ENCODE measurements at places on chromosomes 12 and 14. TPM values are rescaled to one million over a fixed set of nuclear protein-coding genes. Genes with fewer than 3 reads are reported as not detected.

DNA sequence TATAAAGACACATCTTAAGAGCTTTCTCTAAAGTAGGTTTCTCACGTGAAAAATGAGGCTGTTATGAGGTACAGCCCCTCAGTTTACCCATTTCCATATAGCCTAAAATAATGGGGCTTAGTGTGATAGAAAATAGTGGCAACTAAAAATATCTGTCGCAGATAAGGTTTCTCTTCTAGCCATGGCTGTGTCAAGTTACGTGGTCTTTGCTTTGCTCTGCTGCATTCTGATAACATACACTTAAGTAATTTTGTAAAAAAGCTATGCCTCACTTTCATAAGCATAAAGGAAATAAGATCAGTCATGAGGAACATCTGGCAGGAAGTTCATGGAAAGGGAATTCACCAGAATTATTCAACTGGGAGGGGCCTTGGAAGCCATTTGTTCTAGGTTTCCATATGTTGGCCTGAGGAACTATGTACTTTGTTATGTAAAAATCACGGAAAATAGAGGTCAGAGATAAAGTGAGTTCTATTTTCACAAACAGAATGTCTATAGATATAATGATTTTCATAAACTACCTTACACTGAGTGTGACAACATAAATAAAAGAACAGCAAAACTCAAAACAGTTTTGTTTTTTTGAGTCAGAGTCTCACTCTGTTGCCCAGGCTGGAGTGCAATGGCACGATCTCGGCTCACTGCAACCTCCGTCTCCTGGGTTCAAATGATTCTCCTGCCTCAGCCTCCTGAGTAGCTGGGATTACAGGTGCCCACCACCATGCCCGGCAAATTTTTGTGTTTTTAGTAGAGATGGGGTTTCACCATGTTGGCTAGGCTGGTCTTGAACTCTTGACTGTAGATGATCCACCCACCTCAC, 195.6 kb upstream of the KRR1 start:
- no peak for ATAC-seq

- no peak for ATAC-seq
Observed at GRCh38 chr12:2581293-2582045, 213.3 kb upstream of the FKBP4 start.

DNA sequence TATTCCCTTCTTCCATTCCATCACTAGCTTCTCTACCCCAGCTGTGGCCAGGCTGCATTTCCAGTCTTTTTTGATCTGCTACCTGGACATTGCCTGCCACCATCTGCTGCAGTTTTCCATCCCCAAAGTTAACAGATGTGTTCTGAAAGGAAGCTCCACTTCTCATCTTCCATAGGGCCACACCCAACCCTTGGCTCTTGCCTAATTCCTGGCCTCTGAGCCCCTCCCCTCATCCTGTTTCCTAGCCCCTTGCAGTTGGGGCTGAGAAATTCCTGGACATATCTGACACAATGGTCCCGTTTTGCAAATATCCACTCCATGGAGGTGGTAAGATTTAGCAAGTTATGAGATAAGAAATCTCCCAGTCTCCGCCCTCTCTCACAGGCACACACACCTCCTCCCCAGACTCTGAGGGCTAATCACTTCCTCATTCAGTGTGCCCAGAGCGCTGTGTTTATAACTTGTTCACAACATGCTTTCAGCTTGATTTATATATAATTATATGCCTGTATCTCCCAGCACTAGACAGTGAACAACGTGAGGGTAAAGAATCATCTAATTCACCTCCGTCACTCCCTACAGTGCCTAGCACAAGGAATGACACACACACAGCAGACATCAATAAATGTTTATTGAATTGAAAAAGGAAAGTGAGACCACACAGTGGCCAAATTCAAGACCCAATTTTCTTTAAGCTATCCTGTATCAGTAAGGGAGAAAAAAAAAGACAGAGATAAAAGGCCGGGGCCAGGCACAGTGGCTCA, 13.4 kb downstream of the SMUG1 start:
- no peak for ATAC-seq

Gene GTF2A1
- 31.5 TPM for total RNA-seq

GRCh38 chr12:96988919-96989318, 81.9 kb downstream of the NEDD1 start:
- ATAC-seq = no peak

DNA sequence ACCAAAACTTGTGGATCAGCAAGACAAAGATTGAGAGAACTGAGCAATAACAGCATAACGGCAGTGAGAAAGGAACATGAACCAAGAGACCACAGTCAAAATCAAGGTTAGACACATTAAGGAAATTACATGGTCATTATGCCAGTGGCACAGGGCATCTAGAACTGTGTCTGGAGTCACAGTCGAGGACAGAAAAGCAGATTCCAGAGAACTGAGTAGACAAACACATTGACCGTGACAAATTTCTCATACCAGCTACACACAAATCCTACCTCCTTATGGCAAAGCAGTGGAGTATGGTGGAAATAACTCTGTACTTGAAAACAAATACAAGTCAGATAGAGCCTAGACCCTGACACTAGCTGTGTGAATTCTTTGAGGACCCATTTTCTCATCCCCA, 367.3 kb downstream of the DUSP6 start:
- ATAC-seq = no peak

Gene REC8
- 1.6 TPM for total RNA-seq

- ATAC-seq = no peak
Observed at GRCh38 chr12:112685321-112685720, 106.2 kb upstream of the RPH3A start.

DNA sequence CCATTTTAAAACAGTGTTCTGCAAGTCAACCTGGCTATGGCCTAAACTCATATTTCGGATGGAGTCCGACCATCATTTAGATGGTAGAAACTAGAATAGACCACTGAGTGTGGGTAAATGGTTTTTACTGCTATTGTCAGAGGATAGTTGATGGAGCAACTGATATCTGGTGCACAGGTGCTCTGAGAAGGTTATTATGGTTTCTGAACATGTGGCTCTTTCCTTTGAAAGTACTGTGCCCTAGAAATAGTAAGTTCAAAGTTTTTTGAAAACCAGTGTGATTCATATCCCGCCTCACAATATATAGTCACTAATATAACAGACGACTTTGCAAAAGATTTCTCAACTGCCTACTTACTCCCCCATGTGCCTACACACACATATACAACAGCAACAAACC, 64.4 kb upstream of the BTG1 start:
- no peak for ATAC-seq

Gene LHX5
- not detected for total RNA-seq

DNA sequence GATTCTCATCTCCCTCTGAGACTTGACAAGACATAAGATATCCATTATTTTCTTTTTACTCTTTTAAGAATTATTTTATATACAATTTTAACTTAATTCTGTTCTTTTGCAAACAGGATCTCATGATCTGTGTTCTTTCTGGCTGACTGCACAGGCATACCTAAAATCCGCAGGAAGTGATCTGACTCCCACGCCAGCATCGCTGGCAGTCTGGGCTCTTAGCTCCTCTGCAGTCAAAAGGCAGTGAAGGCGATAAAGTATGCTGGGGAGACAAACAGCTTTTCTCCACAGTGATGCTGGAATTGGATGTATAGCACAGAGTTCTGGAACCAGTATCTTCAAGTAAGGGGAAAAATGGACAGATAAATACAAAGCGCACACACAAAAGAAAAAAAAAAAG, 52.4 kb downstream of the DICER1 start:
- ATAC-seq = no peak

Gene AICDA
- not detected for total RNA-seq

GRCh38 chr12:72549184-72549583, 277.0 kb downstream of the TRHDE start:
- no peak for ATAC-seq

Gene TMEM253
- total RNA-seq = not detected

Gene GALNT16
- 7.4 TPM for total RNA-seq

GRCh38 chr12:91178781-91179180, 3.8 kb downstream of the DCN start:
- no peak for ATAC-seq

DNA sequence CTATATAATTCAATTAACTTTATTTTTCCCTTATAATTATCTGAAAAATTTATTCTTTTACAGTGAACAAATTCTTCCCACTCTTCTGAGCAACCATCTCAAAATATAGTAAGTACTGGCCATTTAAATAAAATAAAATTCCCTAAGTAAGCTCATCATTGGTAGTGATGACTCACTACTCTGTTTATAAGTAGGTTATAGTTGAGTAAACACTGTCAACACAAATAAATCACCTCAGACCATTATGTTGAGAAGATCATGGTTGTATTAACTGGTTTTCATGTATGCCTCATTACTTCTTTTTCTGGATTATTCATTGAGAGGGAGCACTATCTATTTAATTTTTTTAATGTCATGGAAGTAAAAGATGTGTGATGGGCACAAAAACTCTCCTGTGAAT, 220.5 kb downstream of the SEC23A start:
- no peak for ATAC-seq
